Kidney tubule cell (primary cell): ENCODE measurements at places on chromosomes 1 and 21.

DNA sequence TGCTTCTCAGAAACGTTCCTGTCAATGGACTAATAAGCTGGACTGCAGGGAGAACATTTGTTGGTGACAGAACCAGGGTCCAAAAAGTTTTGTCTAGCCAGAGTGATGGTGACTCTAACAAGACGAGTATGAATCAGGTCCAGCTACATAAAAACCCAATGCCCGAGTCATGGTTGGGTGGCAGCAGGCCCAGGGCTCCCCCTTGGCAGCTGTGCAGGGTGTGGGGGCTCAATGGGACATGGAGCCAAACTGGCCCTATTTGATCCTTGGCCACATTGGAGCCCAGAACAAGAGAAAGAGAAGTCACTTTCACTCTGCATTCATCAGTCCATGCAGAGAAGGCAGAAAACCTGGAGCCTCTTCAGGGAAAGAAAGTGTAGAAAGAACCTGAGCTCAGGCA lies 37.9 kb upstream of the TENT5C start:
- no peak for DNase-seq

DNA sequence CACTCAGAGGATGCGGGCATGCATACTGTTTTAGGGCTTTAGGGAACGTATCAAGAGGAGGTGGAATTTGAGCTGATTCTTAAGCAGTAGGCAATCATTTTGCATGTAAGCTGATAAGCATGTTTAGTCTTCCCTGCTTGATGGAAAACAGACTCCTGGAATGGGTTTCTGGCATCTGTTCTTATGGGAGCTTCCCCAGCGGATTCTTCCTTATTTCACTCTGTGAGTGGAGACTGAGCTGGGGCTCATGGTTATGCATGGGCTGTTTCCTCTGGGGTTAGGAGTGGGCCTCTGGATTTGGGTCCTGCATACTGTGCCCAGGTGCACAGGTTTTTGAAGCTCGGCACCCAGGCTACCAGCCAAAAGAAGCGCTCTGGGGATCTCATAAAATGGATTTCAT lies 93.4 kb downstream of the DIRAS3 start:
- DNase-seq, result no peak

GRCh38 chr1:2975466-2976179 lies 45.6 kb upstream of the ACTRT2 start:
- DNase-seq, result no peak

DNA sequence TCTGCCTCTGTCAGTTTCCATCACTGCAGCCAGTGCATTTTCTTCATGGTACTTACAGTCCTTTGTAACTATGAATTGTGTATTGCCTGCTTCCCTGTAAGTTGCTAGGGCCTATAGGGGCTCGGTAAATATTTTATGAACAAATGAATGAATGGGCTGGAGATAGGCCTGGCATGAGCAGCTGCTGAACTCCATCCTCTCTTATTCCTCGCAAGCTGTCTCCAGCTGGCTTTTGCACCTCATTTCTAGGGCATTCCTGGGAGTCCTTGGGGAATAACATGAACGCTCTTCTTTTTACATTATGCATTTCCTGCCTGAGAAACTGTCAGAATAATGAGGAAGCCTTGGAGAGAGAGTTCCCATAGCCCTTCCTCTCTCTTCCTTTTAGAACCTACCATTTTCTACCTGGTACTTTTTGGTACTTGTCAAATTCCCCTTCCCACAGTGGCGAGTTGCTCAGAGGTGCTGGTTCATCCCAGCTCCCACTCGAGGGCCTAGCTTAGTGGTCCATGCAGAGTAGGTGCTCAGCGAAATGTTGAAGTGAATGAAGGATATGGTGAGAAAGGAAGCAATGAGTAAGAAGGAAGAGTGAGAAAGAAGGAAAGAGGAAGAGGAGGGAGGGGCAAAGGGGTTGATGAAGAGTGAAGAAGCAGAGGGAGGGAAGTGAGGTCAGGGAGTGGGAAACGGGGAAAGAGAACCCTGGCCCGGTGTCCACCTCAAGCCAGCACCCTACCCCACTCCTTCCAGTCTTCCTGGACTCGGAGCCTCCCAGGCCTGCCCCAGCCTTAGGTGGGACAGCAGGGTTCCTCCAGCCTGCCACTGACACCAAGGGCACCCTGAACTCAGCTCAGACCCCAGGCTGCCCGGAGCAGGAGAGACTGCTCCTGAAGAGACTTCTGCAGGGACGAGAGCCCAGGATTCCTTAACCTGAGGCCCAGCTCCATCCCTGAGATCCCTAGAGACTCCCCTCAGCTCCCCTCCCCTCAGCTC lies 29.6 kb downstream of the KCNC4 start:
- no peak for DNase-seq

- no peak for DNase-seq
Observed at GRCh38 chr1:14499312-14500040, 99.0 kb upstream of the KAZN start.

DNA sequence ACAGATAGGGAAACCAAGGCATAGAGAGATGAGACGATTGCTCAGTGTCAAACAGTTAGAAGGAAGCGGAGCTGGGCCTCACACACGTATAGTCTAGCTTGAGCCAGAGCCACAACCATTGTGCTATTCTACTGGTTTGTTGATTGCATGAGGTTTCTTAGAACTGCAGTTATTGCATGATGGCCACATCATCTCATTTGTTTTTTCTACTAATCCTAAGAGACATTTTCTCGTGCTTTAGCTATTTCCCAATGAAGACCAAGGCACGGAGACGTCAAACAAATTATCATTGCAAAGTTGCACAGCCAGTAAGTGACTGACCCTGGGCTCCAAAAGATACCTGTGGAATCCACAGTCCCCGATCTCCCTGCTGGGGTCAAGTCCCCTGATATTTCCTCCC lies 25.1 kb upstream of the ZNF362 start:
- no peak for DNase-seq

DNA sequence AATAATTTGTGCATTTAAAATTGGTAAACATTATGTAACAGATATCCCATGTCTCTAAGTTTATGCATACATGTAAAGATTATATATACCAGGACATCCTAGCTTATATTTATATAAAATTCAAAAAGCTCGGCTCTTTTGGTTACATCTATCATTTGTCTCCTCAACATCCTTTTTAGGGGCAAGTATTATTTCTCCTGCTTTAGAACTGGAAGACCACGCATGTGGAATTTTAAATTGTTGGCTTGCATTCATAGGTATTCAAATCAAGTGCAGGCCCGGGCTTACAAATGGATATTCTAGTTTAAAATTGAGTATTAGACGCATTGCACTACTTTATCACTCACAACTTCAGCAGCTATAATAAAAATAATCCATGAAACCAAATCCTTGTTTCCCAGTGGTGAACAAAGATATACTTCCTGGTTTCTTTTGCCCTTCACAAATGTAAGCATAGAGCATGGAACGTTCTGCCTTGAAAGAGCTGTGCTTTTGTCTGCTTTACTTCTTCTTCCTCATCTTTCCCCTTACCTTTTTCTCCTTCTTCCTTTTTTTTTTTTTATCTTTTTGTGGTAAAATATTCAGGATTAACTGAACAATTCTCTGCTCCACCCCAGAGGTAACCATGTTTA lies 57.1 kb downstream of the DDAH1 start:
- DNase-seq, result peak; percentile 30

DNA sequence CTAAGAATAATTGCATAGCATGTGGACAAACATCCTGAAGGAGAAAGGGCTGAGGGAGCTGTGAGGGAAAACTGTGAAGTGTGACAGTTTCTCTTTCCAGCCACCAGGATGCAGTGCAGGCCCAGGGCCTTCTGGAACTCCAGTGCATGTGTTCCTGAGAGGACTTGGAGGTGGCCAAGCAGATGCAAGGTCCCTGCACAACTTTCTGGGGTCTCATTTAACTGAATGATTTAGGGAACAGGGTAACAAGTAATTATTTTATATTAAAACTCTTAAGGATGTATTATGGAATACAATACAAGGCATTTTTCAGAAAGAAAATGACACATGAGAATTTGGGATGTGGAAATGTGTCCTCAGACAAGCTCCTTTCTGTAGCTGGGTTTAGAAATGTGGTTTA lies 61.2 kb upstream of the MCOLN3 start:
- peak; percentile 69 for DNase-seq

DNA sequence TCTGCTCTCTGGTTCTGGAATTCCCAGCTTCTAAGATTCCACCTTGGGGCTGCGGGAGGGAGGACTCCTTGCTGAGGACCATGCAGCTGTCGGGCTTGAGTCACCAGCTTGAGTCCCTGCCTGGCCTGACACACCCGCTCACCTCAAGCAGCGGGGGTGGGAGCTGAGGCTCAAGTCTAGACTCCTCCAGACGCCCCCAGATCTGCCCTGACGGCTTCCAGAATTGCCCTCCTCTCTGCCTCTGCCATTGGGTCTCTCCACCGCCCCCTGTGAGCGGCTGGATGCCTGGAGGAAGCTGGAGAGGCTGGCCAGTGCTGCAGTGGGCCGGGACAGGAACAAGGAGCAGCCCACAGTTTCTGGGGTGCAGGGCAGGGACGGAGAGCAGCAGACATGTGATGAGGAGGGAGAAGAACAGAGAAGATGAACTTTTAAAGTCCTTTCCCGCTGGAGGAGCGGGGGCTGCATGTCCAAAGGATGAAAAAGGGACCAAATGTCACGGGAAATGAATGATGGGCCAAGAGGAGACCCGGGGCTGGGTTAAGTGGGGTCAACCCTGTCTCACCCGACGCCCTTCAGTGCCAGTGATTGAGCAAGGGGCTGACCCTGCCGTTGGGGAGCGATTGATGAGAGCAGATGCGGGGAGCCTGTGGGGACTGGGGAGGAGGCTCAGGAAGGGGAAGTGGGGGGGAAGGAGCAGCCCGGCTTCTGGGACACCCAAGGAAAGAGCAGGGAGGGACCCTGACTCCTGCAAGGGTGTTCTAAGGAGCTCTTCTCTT lies 13.5 kb downstream of the CRABP2 start:
- peak; percentile 77 for DNase-seq

DNA sequence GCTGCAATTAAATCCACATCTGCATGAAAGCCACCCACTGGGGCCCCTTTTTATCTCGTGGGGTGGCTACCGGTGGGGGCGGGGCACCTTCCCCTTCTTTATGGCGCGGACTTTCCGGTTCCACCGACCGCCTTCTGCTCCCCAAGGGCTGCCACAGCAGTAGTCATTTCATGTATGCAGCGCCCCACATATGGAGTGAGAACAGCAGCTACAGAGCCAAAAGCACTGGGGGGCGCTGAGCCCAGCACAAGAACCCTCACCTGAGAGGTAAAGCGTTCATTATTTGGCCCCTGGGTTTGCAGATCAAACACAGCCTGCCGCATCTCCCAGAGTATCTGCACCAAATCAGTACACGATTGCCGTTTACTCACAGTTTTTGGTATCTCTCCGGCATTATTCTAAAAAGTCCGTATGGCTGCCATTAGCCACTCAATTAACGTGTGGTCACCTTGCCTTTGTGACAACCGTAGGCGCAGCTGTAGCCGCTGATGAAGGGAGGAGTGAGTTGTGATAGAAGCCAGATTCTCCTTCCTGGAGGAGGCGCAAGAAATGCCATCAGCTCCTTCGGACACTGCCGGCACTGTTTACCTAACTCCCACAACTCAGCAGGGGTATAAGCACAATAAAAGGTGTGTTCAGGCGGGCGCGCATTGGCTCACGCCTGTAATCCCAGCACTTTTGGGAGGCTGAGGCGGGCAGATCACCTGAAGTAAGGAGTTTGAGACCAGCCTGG lies 30.4 kb upstream of the CR2 start:
- DNase-seq, result no peak

DNA sequence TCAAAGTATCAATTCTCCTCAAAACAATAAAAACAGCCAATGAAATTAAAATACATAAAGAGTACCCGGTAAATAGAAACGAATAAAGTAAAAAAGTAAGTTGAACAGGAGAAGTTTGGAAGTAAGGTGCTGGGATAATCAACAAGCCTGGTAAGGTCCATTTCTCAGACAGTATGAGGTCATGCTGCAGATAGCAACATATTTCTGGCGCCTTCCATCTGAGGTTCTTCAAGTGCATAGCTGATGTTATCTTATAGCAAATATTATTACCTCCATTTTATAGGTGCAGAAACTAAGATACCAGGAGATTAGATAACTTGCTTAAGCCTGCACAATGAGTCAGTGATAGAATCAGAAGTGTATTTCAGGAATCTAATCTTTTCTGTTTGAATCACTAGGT lies 23.7 kb upstream of the CEP350 start:
- peak; percentile 9 for DNase-seq

- DNase-seq, result no peak
Observed at GRCh38 chr1:230515451-230516145, 89.5 kb upstream of the PGBD5 start.

GRCh38 chr1:65889441-65889840 lies 96.7 kb downstream of the PDE4B start:
- no peak for DNase-seq

- DNase-seq, result no peak
Observed at GRCh38 chr1:156121457-156121856, 6.9 kb downstream of the LMNA start.

- DNase-seq, result peak; percentile 41
Observed at GRCh38 chr1:28508435-28508754, 2.6 kb downstream of the RCC1 start.

DNA sequence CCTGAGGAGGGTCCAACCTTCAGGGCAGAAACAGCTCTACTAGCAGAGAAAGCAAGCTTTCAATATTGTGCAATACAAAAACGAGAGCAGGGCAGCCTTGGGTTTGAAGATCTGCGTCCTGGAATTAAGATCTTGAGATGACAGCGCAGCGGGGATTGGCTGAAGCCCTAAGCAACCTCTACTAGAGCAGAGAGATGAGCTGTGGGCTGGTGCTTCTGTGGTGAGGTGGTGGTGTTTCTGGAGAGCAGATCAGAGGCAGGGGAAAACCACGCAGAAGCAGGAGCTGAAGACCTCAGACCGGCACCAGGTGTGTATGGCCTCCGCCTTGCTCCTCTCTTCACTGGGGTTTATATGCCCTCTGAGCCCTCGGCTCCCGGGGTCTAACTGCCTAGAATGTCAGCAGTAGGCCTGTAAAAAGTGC lies 12.5 kb downstream of the TRAF3IP3 start:
- DNase-seq, result no peak
